Right atrium auricular region (tissue), 2 donors: ENCODE measurements at places on chromosomes 1 and 21. TPM values are rescaled to one million over a fixed set of nuclear protein-coding genes. Genes with fewer than 3 reads are reported as not detected.
A peak's percentile ranks its signal among the peaks of the same experiment; 100 is the strongest.

TTC39A gene
- total RNA-seq = 33.7 TPM

GRCh38 chr1:198628067-198628455 lies 10.8 kb upstream of the PTPRC start:
- no peaks in the 10 kb centered on the region for H3K4me1 ChIP-seq
- H3K4me3 ChIP-seq = no peak overlapping the region
- H3K27me3 ChIP-seq = no peaks in the 10 kb centered on the region

DNA sequence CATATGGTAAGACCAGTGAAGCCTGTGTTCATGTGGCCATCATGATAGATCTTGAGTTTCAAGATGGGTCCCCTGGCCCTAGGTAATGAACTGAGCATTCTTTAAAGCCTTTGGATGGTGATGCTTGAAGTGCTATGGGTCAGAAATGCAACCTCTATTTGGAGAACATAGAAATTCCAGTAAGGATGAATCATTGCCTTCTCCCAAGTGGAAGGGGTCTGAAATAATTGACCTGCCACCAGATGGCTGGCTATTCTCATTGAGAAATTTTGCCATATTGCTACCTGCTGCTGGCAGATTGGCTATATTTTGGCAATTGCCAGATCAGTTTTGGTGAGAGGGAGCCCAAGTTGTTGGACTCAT lies 739 bp upstream of the IFI6 start:
- H3K36me3 ChIP-seq = no peaks in the 10 kb centered on the region
- H3K4me1 ChIP-seq = peaks cover 32% of the 10 kb centered on the region
- H3K27me3 ChIP-seq = no peaks in the 10 kb centered on the region
- H3K4me3 ChIP-seq = peak overlapping the region; percentile 59
- peak overlapping the region; percentile 83 for H3K27ac ChIP-seq

GRCh38 chr1:167173516-167174184 lies 47.0 kb upstream of the POU2F1 start:
- H3K4me1 ChIP-seq = no peaks in the 10 kb centered on the region
- H3K36me3 ChIP-seq = no peaks in the 10 kb centered on the region
- no peaks in the 10 kb centered on the region for H3K27me3 ChIP-seq
- DNase-seq = no peak

GRCh38 chr1:26951821-26952497 lies 8.3 kb downstream of the KDF1 start:
- no peak overlapping the region for H3K4me3 ChIP-seq
- no peaks in the 10 kb centered on the region for H3K4me1 ChIP-seq
- H3K36me3 ChIP-seq = peaks cover 4% of the 10 kb centered on the region
- DNase-seq = no peak

DNA sequence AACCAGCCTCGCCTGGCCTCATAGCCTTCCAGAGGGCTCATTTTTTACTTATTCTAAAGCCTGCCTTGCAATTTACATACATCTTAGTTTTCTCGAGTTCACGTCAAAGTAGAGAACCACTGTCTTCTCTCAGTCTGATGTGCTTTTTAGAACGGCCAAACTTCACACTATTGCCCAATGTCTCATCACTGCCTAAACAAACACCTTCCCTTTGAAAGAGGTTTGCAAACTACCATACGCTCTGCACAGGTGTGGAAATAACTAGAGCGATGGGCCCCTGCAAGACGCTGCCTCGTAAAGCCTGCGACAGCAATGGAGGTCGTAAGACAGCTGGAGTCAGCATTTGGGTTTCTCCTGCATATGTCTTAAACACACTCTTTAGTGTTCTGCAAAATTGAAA lies 22.6 kb downstream of the PRDM15 start:
- no peaks in the 10 kb centered on the region for H3K4me1 ChIP-seq
- no peaks in the 10 kb centered on the region for H3K27me3 ChIP-seq
- H3K4me3 ChIP-seq = no peak overlapping the region
- peaks cover 23% of the 10 kb centered on the region for H3K36me3 ChIP-seq

GRCh38 chr1:24910751-24911650 lies 19.1 kb downstream of the RUNX3 start:
- no peaks in the 10 kb centered on the region for H3K36me3 ChIP-seq
- H3K4me1 ChIP-seq = no peaks in the 10 kb centered on the region
- DNase-seq = no peak
- H3K27me3 ChIP-seq = no peaks in the 10 kb centered on the region

DNA sequence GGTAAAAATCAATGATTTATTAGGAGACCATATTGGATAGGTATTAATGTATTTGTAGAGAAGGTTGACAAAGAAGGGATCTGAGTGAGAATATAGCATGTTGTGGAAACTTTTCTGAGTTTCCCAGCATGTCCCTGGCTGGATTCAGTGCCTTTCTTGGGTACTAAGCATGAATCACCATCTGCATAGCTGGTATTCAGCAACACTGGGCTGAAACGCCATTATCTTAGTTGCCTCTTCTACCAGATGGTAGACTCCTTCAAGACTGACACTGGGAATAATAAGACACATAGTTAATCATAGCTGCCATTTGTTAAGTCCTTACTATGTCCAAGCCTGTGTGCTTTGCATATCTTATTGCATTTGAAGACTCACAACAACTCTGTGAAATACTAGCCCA lies 45.5 kb downstream of the ATP5PF start:
- no peak overlapping the region for H3K4me3 ChIP-seq
- no peaks in the 10 kb centered on the region for H3K36me3 ChIP-seq
- no peaks in the 10 kb centered on the region for H3K27me3 ChIP-seq
- peak overlapping the region; percentile 12 for H3K27ac ChIP-seq
- no peaks in the 10 kb centered on the region for H3K4me1 ChIP-seq

GRCh38 chr21:33479679-33480480 lies at the start of gene TMEM50B:
TSS of gene TMEM50B (minus strand) at chr21:33479974. CDS start at chr21:33468885, 11,089 bp downstream.
- DNase-seq = peak; percentile 94
- H3K27me3 ChIP-seq = no peaks in the 10 kb centered on the region
- H3K4me1 ChIP-seq = peaks cover 17% of the 10 kb centered on the region
- H3K36me3 ChIP-seq = no peaks in the 10 kb centered on the region
- peak within 1 kb of the TSS; percentile 96 for H3K4me3 ChIP-seq
- H3K27ac ChIP-seq = peak within 1 kb of the TSS; percentile 96
